ENCODE measurements at places on chromosomes 11 and 22.

DNA sequence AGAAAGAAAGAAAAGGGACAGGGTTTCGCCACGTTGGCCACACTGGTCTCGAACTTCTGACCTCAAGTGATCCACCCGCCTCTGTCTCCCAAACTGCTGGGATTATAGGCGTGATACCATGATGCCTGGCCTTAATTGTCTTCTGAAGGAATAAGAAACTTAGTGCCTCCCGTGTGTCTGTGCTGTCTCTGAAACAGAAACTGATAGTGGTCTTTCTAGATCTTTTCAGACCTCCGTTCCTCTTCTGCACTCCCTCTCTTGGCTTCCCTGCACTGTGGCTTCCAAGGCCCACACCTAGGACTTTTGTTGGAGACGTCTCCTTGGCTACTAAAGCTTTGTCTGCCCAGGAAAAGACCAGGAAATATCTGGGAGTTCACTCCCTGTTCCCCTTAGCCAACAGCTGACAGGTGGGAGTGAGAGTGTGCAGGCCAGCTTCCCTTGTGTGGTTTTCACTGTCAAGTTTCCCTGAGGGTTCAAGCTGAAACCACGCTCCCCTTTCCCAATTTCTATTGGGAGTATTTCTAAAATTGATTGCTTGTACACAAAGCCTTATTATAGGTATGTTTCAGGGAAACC, 10.1 kb upstream of the HTR3B start:
- DNase-seq = no peak

DNA sequence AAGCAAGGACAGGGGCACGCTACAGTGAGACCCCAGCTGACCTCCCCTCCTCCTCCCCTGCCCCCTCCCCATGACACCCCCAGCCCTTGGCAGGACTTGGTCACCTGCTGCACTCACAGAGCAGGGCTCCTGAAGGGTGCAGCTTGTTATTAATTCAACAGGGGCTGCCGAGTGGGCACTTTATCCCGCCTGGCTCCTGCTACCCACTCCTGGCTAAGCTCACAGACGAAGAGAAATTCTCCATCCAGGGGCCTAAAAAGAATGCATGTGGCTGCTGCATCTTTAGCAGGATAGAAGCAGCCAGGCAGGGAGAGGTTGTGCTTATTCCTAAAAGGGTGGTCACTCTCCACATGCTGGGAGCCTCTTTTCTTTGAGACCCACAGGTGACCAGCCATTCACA, 40.3 kb downstream of the GALNT18 start:
- no peak for DNase-seq

- DNase-seq = no peak
Measured at GRCh38 chr11:8917157-8917825, 6.3 kb downstream of the AKIP1 start.

DNA sequence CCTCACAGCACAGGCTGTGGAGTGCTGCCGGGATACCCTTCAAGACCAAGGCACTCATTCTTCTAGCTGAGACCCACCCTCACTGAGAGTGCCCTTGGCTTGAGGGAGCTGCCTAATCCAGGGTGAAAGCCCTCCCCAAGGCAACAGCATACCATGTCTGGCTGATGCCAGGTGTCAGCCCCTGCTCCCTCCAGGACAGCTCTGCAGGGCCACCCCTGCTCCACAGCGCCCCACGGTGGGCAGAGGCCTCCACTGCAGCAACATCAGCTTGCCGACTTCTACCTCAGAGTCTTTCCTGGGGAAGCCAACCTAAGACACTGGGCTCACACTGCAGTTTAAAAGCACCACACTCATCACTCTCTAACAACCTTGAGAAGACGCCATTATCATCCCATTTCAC, 29.0 kb downstream of the TTLL1 start:
- DNase-seq = peak; percentile 80

GRCh38 chr11:17579451-17579850, 32.4 kb downstream of the OTOG start:
- DNase-seq = no peak

- no peak for DNase-seq
Measured at GRCh38 chr22:30192427-30192826, 54.1 kb downstream of the LIF start.

DNA sequence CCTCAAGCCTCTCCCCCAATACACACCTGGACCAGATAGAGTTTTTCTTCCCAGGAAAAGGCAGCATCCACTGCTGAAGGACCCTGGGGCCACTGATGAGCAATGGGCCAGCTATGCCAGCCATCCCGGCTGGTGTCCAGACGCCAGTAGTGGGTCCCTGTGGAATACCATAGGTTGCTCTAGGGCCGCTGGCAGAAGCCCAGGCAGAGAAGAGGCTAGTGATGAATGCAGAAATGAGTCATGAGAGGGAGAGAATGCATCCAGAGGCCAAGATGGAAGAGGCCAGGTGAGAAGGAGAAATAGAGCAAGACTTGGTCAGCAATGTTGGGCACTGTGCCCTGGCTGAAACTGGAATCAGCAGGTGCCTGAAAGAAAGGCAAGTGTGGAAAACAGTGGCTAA, 8.9 kb downstream of the HPX start:
- DNase-seq = no peak

- no peak for DNase-seq
Measured at GRCh38 chr11:2732261-2732939, 32.6 kb upstream of the KCNQ1OT1 start.

GRCh38 chr11:125871391-125872137, 15.9 kb upstream of the HYLS1 start:
- no peak for DNase-seq

DNA sequence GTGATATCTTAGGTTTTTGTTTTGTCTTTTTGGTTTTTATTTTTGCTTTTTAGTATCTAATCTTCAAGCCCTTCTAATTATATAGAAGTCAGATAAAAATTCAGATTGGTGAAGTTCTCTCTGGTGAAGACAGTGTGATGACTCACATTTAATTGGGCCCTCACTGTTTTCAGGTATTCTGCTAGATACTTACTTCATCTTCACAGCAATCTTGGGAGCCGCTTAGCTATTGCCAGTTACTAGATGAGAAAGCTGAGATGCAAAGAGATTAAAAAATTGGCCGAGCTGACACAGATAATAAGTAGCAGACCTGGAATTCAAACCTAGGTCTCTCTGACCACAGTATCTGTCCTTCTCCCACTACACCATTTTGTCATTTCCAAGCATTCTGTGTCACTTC, 75.0 kb downstream of the PPP2R1B start:
- DNase-seq = no peak
